ENCODE measurements at places on chromosomes 12 and 14.

GRCh38 chr12:67980391-67980790, 8.9 kb upstream of the IFNG-AS1 start:
- DNase-seq = no peak

DNA sequence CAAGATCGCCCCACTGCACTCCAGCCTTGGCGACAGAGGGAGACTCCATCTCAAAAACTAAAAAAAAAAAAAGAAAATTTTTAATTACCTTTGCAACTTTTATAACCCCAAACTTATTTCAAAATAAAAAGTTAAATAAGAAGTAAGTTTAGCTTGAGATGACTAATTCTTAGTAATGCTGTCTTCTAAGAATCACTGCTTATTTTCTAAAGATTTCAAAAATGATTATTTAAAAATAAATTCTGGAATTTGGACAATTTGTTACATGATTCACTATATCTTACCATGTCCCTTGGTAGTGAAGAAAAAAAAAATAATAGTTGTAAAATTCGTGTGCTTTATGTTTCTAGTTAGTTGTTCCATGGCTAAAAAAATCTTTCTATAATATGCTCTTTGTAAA, 11.6 kb upstream of the HECTD1 start:
- DNase-seq = no peak

DNA sequence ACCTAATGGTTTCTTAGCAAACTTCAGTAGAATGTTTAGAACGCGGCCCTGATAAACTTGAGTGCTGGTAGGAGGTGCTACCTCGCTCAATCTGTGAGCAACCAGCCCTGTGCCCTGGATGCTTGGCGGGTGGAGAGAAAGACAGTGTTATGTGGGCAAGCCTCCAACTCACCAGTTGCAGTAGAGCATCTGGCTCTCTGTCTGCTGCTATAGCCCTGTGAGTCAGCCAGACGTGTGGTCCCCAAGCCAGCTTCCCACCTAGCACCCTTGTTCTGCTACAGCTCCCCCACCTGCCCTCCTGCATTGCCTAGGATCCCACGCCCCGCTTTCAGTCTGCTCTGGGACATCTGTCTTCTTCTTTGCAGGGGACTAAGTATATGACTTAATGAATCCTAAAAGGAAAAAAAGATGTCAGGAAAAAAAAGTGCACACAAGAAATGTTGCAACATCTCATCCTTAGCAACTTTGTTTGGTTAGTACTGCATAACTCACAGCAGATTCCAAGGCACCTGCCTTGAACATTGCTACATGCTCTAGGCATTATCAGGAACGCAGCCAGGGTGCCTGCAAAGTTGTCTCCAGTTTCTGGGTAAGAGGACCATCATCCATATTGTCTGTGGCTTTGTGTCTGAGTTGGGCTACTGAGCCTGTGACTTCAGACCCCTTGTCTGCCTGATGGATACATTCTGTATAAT, 13.6 kb downstream of the SNRNP35 start:
- no peak for DNase-seq

DNA sequence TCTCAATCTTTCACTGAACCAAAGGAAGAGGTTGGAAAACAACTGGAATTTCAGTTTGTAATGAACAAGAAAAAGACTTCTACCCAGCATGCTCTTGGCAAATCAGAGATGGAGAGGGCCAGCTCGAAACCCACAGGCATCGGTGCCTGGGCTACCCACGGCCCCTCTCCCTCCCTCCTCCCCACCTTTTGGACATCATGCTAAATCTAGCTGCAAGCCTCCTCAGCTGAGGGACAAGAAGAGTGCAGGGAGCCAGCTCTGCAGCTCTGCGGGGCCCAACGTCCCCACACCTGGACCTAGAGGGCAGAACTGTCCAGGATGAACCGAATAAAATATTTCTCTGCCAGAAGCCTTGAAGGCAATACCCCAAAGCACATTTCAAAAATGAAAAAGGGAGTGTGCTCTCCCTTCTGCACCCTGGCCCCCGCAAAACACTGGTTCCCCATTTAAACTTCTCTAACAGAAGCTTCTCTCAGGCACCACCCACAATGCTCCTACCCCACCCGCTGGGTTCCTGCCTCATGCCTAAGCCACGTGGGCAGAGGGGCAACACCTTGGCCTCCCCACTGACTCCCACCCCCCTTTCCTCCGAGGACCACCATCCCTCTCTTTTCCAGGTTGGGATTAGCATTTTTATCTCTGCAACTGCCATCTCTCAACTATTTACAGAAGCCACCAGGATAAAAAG, 8.2 kb downstream of the CAMKK2 start:
- no peak for DNase-seq

DNA sequence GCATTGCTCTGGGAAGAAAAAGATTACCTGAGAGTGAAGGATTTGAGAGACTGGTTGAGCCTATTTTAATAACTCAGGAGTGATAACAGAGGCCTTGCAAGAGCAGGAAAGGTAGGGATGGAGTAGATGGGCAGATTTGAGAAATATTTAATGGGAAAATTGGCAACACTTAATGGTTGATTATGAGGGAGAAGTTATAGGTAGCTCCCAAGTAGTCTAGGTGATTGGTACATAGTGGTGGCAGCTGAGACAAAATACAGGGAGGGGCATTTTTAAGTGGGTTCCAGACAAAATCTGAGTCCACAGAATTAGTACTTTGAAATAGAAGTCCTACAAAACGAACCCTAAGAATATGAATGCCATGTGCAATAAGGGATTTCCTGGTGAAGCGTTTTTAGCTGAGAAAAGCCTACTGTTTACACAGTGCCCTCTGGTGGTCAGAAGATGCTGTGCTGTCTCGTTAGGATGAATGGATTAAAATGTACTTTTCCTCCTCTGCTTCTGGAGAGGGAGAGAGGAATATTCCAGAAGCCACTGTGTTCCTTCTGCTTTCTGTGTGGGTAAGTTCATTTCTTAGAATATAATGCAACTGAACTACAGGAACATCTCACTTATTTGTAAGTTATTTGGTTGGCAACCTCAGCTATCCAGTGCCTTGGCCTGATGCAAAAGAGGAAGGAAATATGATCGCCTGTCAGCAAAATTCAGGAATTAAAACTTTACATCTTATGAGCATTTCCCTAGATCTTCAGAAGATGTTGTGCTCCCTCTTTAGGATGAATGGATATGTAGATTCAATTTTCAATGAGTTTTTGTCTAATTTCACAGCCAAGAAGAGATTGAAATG, 6.5 kb downstream of the ZBTB1 start:
- peak; percentile 21 for DNase-seq

DNA sequence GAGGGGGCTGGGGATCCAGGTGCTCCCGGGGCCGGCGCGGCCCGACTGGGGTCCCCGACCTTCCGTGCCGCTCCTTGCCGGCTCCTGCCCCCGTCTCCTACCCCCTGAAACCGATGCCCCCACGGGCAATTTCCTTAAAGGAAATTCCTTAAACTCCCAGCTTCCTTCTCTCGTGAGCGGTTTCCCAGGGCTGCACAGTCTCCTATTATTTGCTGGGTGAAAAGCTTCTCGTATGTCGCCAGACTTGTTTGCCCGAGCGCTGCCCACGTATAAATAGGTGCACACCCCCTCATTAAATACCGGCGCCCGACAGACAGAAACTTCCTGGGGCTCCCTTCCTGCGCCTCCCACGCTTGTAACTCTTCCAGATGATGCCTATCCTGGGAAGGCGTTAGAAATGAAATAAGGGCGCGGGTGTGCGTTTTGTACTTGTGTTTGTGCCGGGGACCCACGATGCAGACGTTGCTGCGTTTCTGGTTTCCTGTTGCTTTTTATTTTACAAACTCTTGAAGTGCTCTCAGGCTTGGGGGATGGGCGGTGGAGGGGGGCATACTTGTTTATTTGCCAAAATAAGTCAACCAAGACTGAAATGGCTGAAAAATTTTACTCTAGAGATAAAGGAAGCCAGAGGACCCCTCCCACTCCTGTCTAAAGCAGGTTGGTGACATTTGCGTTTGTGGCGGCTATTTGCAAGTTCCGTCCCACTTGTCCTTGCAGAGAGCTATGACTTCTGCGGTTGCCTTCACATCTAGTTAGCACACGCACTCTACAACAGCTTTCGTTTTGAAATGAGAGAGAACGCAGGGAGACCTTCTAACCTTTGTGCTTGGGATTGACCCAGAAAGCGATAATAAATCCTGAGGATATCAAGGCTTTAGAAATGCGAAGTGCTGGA, 1.0 kb downstream of the HIP1R start:
- DNase-seq = peak; percentile 58

GRCh38 chr12:132773077-132773955, 11.7 kb upstream of the ANKLE2 start:
- DNase-seq = no peak

- DNase-seq = no peak
Measured at GRCh38 chr12:109385339-109386058, 37.8 kb downstream of the MYO1H start.

GRCh38 chr14:21974741-21975140, 301.1 kb upstream of the OR4E1 start:
- DNase-seq = no peak

- DNase-seq = no peak
Measured at GRCh38 chr12:227923-228845, 14.2 kb upstream of the SLC6A12 start.

DNA sequence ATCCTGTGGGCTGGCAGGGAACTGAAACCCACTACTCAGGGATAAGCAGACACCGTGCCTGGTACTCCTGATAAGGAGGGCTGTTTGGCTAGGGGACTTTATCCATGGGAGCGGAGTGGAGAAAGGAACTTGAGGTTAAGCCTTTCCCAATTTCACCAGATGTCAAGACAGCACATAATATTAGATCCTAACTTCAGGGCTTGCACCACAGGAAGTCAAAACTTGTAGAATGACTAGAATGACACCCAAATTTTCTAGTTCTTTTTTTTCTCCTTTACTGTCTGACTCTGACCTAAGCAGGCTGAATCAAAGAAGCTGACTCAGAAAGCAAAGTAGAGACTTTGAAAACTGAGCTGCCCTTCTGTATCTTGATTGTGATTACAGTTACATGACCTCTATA, 7.1 kb upstream of the CGRRF1 start:
- peak; percentile 16 for DNase-seq

GRCh38 chr12:85955127-85955526, 81.0 kb downstream of the NTS start:
- DNase-seq = no peak

- DNase-seq = no peak
Measured at GRCh38 chr12:71981149-71981548, 42.5 kb downstream of the TPH2 start.

DNA sequence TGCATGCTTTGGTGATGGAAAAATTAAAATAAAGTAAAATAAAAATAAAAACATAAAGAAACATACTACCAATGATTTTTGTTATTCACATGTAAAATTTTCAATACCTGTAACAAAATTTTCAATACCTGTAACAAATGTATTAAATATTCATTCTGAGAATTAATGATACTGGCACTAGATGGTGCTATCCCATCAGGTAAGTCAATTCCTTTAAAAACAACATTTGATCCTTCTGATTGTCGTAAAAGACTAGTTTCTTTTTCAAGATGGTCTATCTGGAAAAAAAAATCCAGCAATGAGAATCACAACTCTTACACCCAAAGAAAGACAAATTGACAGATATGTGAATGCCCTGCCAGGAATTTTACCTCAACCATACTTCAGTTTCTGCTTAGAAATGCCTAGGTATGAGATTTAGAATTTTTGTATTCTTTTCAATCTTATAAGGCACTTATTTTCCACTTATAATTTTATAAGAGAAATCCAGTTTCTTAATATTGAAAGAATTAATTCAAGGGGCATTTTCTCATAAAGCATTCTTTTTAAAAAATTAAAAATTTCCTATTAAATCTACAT, 30.7 kb downstream of the CEP290 start:
- DNase-seq = no peak

- DNase-seq = no peak
Measured at GRCh38 chr12:66555113-66555512, 123.8 kb downstream of the GRIP1 start.

- DNase-seq = no peak
Measured at GRCh38 chr14:103710771-103711377, 4.4 kb downstream of the XRCC3 start.

GRCh38 chr12:38875586-38876228, 29.7 kb downstream of the CPNE8 start:
- DNase-seq = no peak

- DNase-seq = no peak
Measured at GRCh38 chr14:24408764-24409163, 10.0 kb downstream of the NYNRIN start.

- no peak for DNase-seq
Measured at GRCh38 chr12:27644158-27644845, 51.9 kb upstream of the REP15 start.

DNA sequence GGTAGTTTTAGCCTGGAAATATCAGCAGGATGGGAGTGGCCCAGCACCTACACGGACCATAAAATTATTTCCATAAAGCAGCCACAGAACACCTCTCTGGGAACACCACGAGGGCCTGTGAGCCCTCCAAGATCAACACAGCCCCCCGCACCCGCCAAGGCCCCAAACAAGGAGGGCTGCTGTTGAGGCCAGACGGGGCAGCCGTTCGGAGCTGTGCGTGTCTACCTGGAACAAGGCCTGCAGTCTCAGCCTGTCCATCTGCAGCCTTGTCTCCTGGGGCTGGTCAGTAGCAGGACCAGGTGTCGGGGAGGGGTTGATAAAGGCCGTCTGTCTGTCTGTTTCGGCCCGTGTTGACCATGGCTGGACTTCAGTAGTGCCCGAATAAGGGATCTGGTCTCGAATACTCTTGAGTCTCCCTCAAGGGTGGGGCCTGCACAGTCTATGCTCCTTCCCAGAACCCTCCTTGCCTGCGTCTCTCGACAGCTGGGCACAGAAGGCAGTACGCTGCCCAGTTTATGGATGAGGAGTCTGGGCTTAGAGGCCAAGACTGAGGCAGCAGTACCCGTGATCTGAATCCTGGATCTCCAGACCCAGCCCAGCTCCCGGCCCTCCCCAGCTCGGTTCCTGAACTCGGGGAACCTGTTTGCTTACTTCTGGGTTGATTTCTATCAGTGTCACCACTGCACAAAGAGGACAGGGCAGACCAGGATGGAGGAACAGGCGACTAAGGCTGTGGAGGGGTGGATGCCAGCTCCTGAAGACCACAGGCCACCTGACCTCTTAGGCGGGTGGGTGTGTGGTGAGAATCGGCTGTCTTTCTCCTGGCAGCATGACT, 23.1 kb upstream of the DLK1 start:
- no peak for DNase-seq

GRCh38 chr14:57897144-57897748, 31.4 kb upstream of the SLC35F4 start:
- DNase-seq = no peak
